ENCODE measurements at places on chromosomes 5 and 9.
A peak's percentile ranks its signal among the peaks of the same experiment; 100 is the strongest.

DNA sequence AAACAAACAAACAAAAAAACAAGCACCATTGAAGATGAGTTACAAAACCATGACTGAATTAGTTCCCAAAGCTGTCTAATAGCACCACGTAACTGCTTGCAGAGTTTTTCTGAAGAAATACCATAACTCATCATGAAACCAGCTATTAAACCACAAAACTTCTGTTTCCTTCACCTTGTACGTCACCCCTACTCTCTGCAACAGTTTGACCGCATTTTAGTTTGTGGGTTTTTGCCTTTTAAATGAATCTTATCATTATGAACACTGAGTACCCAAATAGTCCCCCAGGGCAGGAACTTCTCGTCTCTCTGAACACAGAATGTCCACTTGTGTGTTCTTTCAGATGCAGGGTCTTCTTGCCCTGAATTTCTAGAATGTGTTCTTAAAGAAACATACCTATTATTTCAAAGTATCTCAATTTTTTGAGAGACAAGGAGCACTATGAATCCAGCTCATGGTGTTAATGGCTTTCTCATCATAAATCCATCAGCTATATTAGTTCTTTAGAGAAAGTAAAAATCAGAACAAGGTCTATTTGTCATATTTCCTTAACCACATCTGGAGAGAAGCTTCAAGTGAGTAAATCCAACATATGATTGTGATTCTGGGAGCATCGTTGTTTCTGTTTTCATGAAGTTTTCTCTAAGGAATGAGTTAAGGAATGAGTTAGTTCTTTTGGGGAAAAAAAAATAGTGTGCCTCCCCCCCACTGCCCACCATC lies 210.6 kb downstream of the AUH start:
- DNase-seq, result peak; percentile 23

GRCh38 chr5:84506625-84507024 lies 121.9 kb upstream of the EDIL3 start:
- DNase-seq, result no peak

DNA sequence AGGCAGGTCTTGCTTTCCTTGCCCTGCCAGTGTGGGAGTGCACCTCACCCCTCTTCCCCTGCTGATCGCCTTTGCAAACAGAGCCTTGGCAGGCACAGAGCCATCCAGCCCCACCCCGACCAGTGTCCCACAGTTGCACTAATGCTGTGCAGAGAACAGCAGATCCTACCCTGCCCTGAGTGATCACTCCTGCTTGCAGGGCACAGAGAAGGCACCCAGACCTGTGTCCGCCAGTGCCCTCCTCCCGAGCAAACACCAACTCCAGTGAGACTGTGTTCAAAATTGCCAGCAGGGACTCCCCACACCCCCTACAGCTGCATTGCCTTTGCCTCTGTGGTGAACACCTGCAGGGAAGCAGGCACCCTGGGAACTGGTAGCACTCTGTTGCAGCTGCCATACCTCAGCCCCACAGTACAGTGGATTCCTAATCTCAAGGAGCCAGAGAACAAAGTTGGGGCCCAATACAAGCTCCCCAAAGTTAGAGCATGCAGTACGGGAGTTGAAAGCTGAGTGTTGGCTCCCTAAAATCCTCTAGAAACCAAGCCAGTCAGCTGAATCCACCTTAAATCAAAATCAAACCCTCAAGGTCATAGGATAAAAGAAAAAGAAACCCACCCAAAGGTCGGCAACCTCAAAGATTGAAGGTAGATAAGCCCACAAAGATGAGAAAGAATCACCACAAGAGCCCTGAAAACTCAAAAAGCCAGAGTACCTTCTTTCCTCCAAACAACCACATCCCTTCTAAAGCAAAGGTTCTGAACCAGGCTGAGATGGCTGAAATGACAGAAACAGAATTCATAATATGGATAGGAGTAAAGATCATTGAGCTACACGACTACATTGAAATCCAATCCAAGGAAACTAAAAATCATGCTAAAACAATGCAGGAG lies 92.9 kb upstream of the PIK3R1 start:
- no peak for DNase-seq

- no peak for DNase-seq
Observed at GRCh38 chr5:11394933-11395332, 509.3 kb downstream of the CTNND2 start.

GRCh38 chr5:35026280-35026840 lies 21.4 kb downstream of the AGXT2 start:
- DNase-seq, result no peak

GRCh38 chr5:141916522-141916921 lies 7.1 kb upstream of the DELE1 start:
- no peak for DNase-seq

DNA sequence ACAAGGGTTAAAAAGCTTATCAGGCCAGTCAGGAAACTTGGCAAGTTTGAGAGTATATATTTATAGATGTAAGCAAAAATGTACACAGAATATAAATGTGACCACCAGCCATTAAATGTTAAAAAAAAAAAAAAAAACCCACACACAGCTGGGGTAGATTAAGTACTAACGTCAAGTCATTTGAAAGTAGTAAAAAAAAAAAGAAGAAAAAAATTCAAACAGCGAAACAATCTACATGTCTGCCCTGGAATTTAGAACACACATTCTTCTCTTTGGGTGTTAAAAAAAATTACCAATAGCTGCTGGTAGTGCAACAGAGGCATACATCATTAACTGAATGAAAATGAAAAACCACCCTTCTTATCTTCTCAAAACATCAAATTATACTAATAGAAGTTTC lies 269.7 kb downstream of the MLLT3 start:
- DNase-seq, result no peak

GRCh38 chr5:174706997-174707572 lies 17.3 kb upstream of the MSX2 start:
- DNase-seq, result no peak

DNA sequence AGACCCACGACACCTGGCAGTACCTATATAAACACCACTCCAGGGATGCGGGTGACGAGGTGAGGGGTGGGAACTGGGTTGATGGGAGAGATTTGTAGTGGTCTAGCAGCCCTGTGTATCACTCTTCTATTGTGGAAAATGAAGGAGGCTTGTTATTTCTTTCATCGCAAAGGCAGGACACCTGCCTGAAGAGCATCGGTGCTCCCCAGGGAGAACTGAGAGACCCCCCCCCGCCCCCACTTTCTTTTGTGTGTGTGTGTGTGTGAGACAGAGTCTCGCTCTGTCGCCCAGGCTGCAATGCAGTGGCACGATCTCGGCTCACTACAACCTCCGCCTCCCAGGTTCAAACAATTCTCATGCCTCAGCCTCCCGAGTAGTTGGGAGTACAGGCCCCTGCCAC lies 8.3 kb upstream of the WDR5 start:
- DNase-seq, result no peak
